Kidney epithelial cell (primary cell): ENCODE measurements at places on chromosomes 6 and 20. TPM values are rescaled to one million over a fixed set of nuclear protein-coding genes. Genes with fewer than 3 reads are reported as not detected.

GRCh38 chr6:95797054-95797453 is 218.7 kb upstream of the FUT9 start:
- DNase-seq: no peak

The HLA-DMB gene
- total RNA-seq: 1.0 and 2.3 TPM in 2 replicates

GRCh38 chr20:17747431-17747846 is 47.7 kb downstream of the BANF2 start:
- peak; percentile 74 for DNase-seq

DNA sequence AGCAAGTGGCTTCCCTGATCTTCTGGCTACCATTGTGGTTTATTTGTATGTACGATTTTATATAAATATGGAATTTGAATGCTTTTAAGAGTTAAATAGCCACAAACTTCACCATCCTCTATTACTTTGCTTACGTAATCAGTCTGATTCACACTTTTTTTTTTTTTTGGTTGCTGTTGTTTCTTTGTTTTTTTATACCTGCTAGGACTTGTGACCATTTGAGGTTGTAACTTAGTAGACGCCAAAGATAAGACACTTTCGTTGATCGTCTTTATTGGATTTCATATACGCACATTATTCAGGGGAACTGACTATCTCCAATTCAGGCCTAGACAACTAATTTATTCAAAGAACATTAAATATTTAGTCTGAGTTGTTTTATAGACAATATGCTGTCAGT is 559.0 kb downstream of the CBLN4 start:
- DNase-seq: no peak

- DNase-seq: no peak
Observed at GRCh38 chr20:2524709-2525506, 11.5 kb upstream of the TMC2 start.

DNA sequence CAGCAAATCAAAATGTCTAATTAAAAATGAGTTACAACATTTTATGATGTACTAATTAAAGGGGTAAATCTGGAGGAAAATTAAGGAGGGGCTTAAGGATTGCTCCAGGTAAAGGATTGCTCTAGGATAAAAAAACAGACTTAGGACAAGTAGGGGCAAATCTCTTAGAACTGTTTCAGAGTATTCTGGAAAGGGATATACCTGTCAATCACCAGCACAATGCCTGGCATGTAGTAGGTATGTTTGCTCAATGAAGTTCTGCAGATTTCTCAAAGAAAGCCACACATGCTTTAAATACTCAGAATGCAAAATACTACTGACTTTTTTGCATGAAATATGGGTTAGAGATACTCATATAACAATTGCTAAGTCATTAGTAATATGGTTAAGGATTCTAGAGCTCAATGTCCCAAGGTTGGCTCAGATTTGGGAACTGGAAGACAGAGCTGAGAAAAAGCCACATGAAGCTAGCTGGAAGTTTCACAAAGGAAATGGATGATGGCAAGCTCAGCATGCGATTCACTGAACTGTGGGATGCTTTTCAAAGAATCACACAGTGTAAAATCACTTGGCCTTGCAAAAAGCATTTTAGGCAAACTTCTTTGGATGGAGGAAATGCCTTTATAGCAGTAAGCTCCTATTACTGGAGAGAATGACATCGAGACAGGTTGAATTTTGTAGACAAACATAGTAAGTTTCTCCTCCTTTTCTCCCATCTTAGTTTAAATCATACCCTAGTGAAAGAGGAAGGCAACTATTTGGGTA is 72.8 kb downstream of the MAP3K5 start:
- DNase-seq: no peak

The MCCD1 gene
- not detected in 2 replicates for total RNA-seq

GRCh38 chr6:124927806-124928205 is 34.4 kb upstream of the RNF217 start:
- DNase-seq: peak; percentile 19

DNA sequence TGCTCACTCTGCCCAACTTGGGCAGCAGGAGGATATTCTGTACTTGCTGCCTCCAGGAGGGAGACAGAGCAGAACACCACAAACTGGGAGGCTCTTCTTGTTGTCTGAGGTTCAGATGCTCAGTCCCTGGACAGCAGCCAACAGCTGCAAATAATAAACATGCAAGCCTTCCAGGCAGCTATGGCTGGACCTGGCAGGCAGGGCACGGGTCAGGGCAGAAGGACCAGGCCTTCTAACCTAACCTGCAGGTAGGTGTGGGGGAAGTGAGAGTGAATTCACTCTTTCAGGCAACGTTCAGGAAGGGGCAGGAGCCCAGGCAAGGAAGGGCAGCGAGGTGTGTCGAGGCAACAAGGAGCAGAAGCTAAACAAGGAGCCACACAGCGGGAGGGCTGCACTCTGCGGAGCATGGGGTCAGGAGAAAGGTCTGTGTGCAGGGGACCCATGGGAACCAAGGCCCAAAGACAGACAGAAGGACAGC is 31.5 kb downstream of the NINL start:
- DNase-seq: no peak

DNA sequence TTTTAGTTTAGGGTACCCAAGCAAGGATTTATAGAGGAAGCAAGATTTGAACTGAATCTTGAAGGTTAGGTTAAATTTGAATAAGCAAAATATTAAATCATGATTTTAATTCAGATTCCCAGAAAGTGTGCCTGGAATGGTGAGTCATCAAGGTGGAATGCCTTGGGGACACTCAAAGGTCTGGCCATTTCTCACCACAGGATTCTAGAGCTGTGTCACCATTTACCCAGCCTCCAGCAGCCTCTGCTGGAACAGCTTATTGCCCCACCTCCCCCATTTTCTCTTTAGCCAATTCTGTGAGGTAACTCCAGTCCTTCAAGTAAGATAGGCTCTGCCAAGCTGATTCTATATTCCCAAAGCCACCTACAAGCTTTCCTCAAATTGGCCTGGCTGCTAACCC is 181.4 kb downstream of the SIM1 start:
- DNase-seq: peak; percentile 58

DNA sequence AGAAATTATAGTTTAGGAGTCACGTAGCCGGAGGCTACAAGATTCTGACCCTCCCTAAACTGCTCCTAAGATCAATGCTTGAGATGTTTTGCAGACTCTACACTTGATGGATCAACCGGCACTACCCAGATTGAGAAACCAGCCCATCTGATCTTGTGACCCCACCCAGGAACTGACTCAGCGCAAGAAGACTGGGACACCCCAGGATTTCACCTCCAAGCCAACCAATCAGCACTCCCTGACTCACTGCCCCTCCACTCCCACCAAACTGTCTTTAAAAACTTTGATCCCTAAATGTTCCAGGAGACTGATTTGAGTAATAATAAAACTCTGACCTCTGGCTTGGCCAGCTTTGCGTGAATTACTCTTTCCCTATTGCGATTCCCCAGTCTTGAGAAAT is 99.8 kb downstream of the OPRM1 start:
- DNase-seq: no peak

The OTOR gene
- total RNA-seq: not detected in 2 replicates

The TRIM38 gene
- total RNA-seq: 4.5 and 4.7 TPM in 2 replicates

The TCF21 gene
- total RNA-seq: 0.33 and 0.68 TPM in 2 replicates

- DNase-seq: no peak
Observed at GRCh38 chr6:44300292-44300823, 12.8 kb downstream of the AARS2 start.

The CST8 gene
- not detected in 2 replicates for total RNA-seq

- no peak for DNase-seq
Observed at GRCh38 chr20:57661746-57662455, 41.7 kb upstream of the ZBP1 start.

- DNase-seq: no peak
Observed at GRCh38 chr6:155461556-155461955, 5.9 kb upstream of the NOX3 start.

GRCh38 chr6:42260396-42260888 is 42.8 kb upstream of the MRPS10 start:
- no peak for DNase-seq

GRCh38 chr6:98905759-98906158 is 42.0 kb downstream of the FBXL4 start:
- DNase-seq: no peak

The LPA gene
- not detected in 2 replicates for total RNA-seq

GRCh38 chr20:24911461-24911860 is 37.6 kb upstream of the CST7 start:
- no peak for DNase-seq

DNA sequence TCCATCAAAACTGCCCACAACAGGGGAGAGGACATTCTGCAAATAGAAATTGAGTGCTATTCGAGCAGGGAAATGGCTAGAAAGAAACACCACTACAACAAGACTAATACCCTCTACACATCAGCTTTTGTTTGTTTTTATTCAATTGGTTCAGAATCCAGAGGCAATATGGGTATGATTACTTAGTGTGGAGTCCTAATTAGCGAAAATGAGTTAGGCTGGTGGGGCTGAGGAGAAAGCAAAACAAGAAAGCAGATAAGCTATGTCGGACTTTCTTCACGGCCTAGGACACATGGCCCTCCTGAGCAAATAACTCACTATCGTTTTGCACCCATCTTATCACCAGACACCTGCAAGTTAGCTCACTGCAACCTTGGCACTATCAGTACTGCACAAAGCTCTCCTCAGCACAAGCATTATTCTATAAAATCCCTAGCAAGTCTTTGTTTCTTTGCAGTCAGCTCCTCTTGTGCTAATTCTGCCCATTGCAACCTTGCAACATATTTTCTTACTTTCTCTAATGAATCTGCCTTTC is 31.3 kb upstream of the SH3BGRL2 start:
- no peak for DNase-seq
